Activated T-helper 1 cell treated with anti-CD3 and anti-CD28 coated beads, Interleukin-12 subunit alpha, Interleukin-12 subunit beta, Interleukin-2, Interleukin-4 antibody, amounts not matched to agents 30 ng/mL and 10 ng/mL and 1 ng/mL, durations not matched to agents 14 hours and 24 hours and 36 hours (primary cell): ENCODE measurements at places on chromosomes 2 and 18. TPM values are rescaled to one million over a fixed set of nuclear protein-coding genes. Genes with fewer than 3 reads are reported as not detected.

DNA sequence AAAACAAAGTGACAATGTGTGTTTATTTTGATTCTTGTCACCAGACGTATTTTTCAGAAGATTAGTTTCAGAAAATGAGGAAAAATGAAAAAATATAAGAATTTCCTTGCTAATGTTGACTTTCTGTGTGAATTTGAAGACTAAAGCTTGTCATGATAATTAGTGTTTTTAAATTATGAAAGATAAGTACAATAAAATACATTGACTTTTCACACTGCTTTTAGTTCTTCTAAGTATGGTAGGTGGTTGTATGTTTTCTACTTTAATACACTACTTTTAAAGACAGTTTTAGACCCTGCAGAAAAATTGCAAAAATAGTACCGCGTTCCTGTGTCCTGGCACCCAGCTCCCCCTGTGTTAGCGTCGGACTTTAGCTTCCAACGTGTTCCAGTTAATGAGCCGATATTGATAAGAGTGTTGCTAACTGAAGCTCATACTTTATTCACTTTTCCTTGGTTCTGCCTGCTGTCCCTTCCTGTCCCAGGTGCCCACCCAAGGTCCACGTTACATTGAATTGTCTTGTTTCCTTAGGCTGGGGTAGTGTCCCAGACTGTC, 695 bp downstream of the RBFA start:
- peak overlapping the region; percentile 87 for H3K4me3 ChIP-seq
- H3K36me3 ChIP-seq: peaks cover 19% of the 10 kb centered on the region
- peak overlapping the region; percentile 88 for H3K27ac ChIP-seq

GRCh38 chr2:33181466-33181865, 234.7 kb downstream of the LTBP1 start:
- no peak for DNase-seq
- no peak overlapping the region for H3K27ac ChIP-seq
- H3K4me1 ChIP-seq: no peaks in the 10 kb centered on the region
- no peaks in the 10 kb centered on the region for H3K27me3 ChIP-seq

GRCh38 chr2:12968399-12968798, 251.7 kb downstream of the TRIB2 start:
- no peak for DNase-seq
- no peak overlapping the region for H3K27ac ChIP-seq
- peaks cover 14% of the 10 kb centered on the region for H3K27me3 ChIP-seq
- peaks cover 2% of the 10 kb centered on the region for H3K36me3 ChIP-seq

DNA sequence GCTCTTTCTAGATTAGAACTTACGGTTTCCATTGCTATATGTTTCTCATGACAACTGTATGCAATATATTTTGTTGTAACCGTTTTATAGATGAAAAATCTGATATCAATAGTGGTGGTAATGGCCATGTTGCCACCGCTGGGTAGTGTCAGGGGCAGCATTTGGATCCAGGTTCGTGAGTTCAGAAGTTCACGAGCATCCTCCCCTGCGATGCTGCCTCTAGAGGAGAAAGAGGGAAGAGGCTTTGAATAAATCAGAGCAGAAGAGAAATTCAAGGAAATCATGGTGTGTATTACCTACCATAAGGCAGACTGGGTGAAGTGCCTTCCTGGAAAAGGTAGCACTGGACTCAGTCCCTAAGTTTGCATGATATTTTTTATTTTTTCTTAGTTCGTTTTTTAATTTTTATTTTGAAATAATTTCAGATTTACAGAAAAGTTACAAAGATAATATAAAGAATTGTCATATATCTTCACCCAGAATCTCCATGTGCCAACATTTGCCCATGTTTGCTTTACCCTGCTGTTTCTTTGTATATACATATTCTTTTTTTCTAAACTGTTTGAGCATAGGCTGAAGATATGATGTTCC, 3.3 kb upstream of the ZBTB7C start:
- peaks cover 66% of the 10 kb centered on the region for H3K27me3 ChIP-seq
- no peak overlapping the region for H3K4me3 ChIP-seq
- no peaks in the 10 kb centered on the region for H3K36me3 ChIP-seq
- no peak for DNase-seq
- no peak overlapping the region for H3K27ac ChIP-seq

LONRF2 gene
- 0.23 and 0.32 TPM in 2 replicates for total RNA-seq
